ENCODE measurements at places on chromosomes 4 and X.

DNA sequence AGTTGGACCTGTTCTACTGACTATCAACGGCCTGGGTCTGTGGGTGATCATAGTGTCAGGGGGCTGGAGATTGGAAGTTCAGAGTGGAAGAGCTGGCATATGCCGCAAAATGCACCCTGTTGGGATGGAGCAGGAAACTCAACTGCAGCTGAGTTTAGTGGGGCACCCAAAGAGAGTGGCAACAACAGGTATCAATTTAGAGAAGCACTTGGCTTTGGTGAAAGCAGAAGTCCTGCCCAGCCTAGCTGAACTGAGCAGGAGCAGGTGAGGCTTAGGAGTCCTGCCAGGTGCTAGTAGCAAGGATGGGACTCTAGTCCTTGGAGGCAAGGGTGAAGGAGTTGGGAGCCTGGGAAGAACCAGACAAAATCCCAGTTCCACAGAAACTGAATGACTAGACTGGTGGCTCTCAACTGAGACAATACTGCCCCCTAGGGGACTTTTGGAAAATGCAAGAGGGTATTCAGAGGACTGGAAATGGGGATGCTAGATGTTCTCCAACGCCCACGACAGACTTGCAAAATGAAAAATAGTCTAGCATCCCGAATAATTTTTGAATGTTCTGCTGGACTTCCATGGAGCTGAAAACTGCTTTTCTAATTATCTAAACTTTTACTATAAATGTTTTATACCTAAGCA, 49.4 kb downstream of the RTL9 start:
- no peak for DNase-seq

DNA sequence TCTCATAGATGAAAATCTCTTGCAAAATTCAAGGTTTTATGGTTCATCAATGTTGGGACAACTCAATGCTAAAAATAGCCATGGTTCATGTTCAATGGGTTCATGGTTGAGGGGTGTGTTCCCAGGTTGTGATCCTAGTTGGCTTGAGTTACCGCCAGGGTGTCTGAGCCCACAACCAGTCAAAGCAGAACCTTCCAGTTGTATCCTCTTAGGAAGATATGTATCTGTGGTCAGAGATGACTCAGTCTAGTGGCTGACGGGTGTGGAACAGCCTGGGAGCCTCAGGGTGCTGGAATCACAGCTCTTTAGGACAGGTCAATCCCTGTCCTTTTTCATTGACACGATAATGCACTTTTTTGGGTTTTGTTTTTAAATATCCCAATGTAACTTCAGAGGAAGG, 192.3 kb upstream of the NR3C2 start:
- DNase-seq: no peak

DNA sequence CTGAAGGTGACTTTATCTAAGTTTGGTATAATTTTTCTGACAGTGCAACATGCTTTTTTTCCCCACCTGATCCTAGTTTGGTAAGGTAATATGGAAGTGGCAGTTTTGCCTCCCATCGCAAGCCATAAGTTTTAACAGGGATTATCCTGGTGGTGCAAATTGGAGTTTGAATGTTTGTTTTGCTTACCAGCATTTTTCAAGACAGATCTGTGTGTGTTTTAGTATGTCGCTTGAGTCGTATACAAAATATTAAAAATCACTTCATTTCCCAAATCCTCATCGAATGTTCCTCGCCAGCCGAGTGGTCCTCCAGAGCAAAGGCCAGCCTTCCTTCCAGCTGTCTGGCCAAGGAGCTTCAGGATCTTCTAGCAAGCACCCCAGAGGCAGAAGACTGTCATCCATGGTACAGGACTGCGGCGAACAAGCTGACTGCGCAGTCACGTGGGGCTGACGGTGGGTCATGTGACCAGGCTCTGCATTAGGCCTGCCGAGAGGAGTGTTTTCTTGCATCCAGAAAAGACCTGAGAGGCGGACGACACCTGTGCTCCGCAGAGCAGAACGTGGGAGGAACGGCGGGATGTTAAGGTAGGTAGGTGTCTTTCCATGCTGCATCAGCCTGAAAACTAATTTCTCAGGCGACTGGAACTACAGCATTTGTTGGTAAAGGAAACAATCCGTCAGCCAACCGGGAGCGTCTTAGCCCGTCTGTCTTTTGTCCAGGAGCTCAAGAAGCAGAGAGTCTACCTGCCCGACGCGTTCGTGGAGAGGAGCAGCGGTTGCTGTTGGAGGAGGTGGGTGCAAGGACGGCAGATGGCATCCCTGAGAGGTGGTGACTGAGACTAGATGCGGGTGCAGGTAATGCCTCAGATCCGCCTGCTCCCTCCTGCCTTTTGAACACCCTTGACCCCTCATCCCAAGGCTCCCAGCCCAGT, at the start of gene GPRASP3:
Gene GPRASP3 (plus strand): TSS at position 507 of the 932 bp plus-strand sequence. CDS start 28,253 bp downstream, outside the sequence.
- DNase-seq: peak; percentile 86

- no peak for DNase-seq
These were observed 2029.9 kb upstream of the AGA start for GRCh38 chr4:179472164-179472563.

All from natural killer cell treated with Interleukin-12 subunit alpha and Interleukin-12 subunit beta and Interleukin-15 and Interleukin-18, amount 100 ng/mL, for 72 hours (primary cell).